ENCODE measurements at places on chromosomes 4 and X.

DNA sequence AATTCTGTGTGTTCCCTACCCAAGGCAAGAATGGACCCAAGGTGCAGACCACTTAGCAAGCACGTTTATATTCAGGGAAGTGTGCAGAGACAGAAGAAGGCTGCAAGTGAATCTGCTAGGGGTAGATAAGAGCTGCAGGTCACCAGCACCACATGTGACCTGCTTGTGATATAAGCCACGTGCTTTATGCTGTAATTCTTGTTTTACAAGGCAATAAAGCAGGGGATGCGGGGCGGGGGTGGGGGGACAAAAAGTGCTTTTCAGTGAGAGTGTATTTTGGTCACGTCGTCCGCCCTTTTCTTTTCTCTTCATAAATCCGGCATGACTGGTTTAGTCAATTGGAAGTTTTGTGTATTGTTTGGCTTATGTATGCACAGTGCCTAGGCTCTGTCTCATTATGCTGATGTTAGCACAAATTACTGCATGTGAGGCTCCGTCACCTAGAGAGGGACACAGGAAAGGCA is 192.7 kb downstream of the RBMX2 start:
- no peak for DNase-seq

DNA sequence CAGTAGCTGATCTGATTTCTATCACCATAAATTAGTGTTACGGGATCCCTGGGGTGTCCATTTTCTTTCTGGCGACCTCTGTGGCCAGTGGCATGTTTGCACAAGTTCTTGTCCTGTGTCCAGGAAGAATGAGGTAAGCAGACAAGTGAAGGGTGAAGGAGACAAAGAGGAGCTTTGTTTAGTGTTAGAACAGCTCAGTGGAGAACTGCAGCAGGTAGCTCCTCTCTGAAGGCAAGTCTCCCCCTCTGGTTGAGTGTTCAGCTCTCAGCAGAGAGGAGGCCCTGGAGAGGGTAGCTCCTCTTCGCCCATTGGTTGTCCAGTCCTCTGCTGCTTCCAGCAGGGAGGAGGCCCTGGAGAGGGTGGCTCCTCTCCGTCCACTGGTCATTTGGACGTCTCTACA is 47.2 kb downstream of the DMP1 start:
- DNase-seq: no peak

DNA sequence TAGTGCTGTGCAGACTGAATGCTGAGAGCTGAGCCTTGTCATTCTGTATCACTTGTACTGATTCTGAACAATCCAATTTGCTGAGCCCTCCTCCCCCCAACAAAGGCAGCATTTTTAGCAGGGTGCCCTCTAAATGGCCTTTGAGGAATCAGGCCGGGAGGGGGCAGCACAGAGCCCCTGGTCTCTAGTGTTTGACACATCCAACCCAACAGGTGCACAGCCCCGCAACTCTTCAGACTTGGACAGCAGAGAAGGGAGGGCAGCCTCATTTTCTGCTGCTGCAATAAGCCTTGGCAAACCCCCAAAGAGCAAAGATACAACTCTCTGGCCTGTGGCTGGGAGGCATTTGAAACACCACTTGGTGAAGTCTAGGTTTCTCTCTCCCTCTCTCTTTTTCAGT is 3.4 kb downstream of the ATP1B4 start:
- DNase-seq: no peak

DNA sequence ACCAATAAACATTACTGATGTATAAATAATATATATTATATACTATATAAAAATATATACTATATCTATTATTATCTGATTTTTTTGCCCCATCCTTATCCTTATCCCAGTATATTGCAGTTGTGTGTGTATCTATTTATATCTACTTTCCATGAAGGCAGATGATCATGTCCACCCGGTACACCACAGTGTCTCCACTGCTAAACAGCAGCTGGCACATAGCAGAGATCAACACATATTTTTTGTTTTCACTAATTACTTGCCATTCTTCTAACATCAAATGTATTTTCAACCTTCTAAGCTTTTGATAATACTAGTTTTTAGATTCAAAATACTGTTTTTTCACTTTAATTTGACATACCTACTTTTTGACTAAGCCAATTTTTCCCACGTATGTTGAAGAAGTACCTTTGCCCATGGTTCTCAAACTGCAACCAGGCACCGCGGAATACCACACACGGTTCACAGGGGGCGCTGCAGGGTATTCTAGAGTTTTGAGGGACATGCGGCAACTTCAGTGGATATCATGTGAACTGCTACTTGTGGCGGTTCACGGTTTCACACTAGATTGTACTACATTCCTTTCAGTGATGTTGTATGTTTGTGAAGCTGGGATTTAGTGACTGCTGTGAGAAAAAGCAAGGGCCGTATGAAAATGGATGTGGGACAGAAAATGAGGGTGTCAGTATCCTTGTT is 182.5 kb upstream of the NPY2R start:
- DNase-seq: no peak

GRCh38 chr4:168723569-168723968 is 226.7 kb downstream of the PALLD start:
- no peak for DNase-seq

- DNase-seq: no peak
These were observed 5.8 kb downstream of the VMA21 start for GRCh38 chrX:151402719-151403390.

All from NCI-H1436 treated with DMSO at 0.1 percent for 48 hours (cell line).